WTC11 (cell line): ENCODE measurements at places on chromosomes 5 and 9. TPM values are rescaled to one million over a fixed set of nuclear protein-coding genes. Genes with fewer than 3 reads are reported as not detected.

Gene SLC23A1
- total RNA-seq, result not detected in 3 replicates

Gene MTAP
- total RNA-seq, result 71.8 to 84.3 TPM (median 73.9 TPM) in 3 replicates

Gene SPATA9
- total RNA-seq, result not detected in 3 replicates

Gene CSNK1G3
- total RNA-seq, result 50.6 to 53.1 TPM (median 51.2 TPM) in 3 replicates

Gene PCDHAC2
- total RNA-seq, result 6.7 to 11.3 TPM (median 7.9 TPM) in 3 replicates

Gene LAMC3
- total RNA-seq, result 35.9 to 50.9 TPM (median 36.0 TPM) in 3 replicates

Gene IL31RA
- 0.18 TPM in 1 of 3 replicates, not detected in the others for total RNA-seq

Gene LCN1
- not detected in 3 replicates for total RNA-seq

Gene RIC1
- total RNA-seq, result 17.4 to 18.9 TPM (median 17.8 TPM) in 3 replicates

Gene BTNL3
- total RNA-seq, result not detected in 3 replicates

Gene CKS2
- total RNA-seq, result 299 to 319 TPM (median 313 TPM) in 3 replicates

Gene CTNNAL1
- 50.7 to 54.3 TPM (median 53.1 TPM) in 3 replicates for total RNA-seq

Gene SAPCD2
- total RNA-seq, result 52.0 to 67.0 TPM (median 53.6 TPM) in 3 replicates

Gene STPG3
- total RNA-seq, result 0.21 to 0.26 TPM in 2 of 3 replicates, not detected in the other

Gene SEMA4D
- 60.5 to 67.8 TPM (median 65.2 TPM) in 3 replicates for total RNA-seq

Gene PLPP1
- total RNA-seq, result 38.2 to 43.2 TPM (median 40.9 TPM) in 3 replicates

Gene SLC1A1
- 7.0 to 8.5 TPM (median 7.1 TPM) in 3 replicates for total RNA-seq

Gene HTR4
- total RNA-seq, result not detected in 3 replicates

Gene LRRC19
- not detected in 3 replicates for total RNA-seq

Gene CER1
- total RNA-seq, result 2.4 to 4.1 TPM (median 3.7 TPM) in 3 replicates

Gene HACD4
- total RNA-seq, result 0.94 to 1.2 TPM (median 1.1 TPM) in 3 replicates

Gene NRARP
- total RNA-seq, result 46.7 to 52.4 TPM (median 51.5 TPM) in 3 replicates

Gene C7
- total RNA-seq, result 1.4 to 4.5 TPM (median 1.4 TPM) in 3 replicates

Gene CDH9
- 0.07 to 0.48 TPM (median 0.21 TPM) in 3 replicates for total RNA-seq

Gene ZNF608
- total RNA-seq, result 40.6 to 44.4 TPM (median 43.8 TPM) in 3 replicates

Gene PTPN3
- 1.7 to 2.4 TPM (median 2.1 TPM) in 3 replicates for total RNA-seq

Gene FSTL4
- total RNA-seq, result 5.0 to 6.6 TPM (median 6.1 TPM) in 3 replicates

Gene ZNF189
- 10.1 to 10.4 TPM (median 10.3 TPM) in 3 replicates for total RNA-seq

Gene ATP6V1G1
- total RNA-seq, result 91.3 to 108 TPM (median 92.4 TPM) in 3 replicates

Gene UTP15
- total RNA-seq, result 26.2 to 35.2 TPM (median 26.7 TPM) in 3 replicates

Gene PCDHGB6
- 6.0 to 6.7 TPM (median 6.1 TPM) in 3 replicates for total RNA-seq

Gene SCGB3A2
- 57.3 to 79.1 TPM (median 66.0 TPM) in 3 replicates for total RNA-seq

Gene TOMM5
- total RNA-seq, result 112 to 126 TPM (median 124 TPM) in 3 replicates

Gene HAUS6
- total RNA-seq, result 37.9 to 43.3 TPM (median 39.8 TPM) in 3 replicates

Gene ASTN2
- total RNA-seq, result 16.2 to 18.7 TPM (median 17.7 TPM) in 3 replicates

Gene MUSK
- total RNA-seq, result not detected in 3 replicates
